ENCODE measurements at places on chromosomes 1 and 21.

GRCh38 chr1:51969038-51969705 lies 21.3 kb downstream of the RAB3B start:
- no peak for DNase-seq

GRCh38 chr21:44938772-44939531 lies 877 bp upstream of the SLX9 start:
- no peak for DNase-seq

GRCh38 chr1:59146651-59147358 lies 150.1 kb upstream of the FGGY start:
- no peak for DNase-seq

GRCh38 chr1:41735631-41736260 lies 183.0 kb downstream of the HIVEP3 start:
- DNase-seq = no peak

DNA sequence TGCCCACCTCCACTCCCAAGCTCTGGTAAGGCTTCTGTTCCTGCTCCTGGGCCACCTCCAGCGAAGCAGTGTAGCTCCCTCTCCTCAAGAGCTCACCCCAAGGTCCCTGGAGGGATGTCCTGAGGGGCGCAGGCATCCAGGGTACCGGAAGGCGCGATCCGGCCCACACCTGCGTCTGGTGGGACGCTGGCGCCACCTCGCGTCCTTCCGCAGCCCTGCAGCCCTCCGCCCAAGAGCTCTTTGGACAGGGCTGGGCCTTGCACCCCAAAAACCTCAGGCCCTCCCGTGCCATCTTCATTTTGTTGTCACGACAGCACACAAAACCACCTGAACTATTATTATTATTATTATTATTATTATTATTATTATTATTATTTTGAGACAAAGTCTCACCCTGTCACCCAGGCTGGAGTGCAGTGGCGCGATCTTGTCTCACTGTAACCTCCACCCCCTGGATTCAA lies 49.2 kb upstream of the PAX7 start:
- no peak for DNase-seq

GRCh38 chr1:32111789-32112188 lies 3.9 kb downstream of the KPNA6 start:
- no peak for DNase-seq

DNA sequence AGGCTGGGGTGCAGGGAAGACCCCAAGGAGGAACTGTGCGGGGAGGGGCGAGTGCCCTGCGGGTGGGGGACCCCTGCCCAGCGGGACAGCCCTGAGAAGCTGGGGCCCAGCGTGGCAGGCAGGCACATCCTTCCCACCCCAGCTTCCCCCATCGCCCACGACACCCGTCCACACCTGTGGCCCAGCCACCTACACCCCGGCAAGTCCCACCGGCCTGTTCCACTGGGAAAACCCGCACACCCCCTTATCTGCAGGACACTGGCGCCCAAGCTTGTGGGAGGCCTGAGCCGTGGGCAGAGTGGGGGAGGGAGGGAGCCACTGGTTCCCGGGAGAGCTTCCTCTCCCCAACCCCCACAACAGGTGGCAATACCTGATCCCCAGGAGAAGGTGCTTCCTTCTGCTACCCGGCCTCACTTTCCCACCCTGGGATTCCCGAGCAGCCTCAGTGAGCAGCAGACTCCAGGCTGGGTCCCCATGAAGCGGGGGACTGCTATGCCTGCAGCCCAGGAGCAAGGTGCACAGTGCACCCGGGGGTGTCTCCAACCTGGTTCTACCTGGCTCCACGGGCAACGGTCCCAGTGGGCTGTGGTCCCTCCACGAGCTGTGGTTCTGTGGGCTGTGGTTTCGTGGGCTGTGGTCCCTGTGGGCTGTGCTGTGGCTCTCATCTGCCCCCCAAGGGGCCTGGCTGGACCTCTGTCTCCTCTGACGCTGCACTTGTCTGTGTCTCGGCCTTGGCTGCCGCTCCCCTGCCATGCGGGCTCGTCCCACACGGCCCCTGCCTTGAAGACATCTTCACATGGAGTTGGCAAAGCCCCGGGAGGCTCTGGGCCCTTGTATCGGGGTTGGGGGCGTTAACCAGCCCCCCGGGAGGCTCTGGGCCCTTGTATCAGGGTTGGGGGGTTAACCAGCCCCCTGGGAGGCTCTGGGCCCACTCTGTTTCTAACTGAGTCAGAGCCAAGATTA lies 37.8 kb upstream of the POFUT2 start:
- DNase-seq = no peak
